Activated CD8-positive, alpha-beta T cell treated with anti-CD3 and anti-CD28 coated beads for 36 hours (primary cell): ENCODE measurements at places on chromosomes 1 and 21. TPM values are rescaled to one million over a fixed set of nuclear protein-coding genes. Genes with fewer than 3 reads are reported as not detected.

The METTL13 gene
- total RNA-seq: 46.6 TPM

The MIXL1 gene
- total RNA-seq: not detected

The SPRR2F gene
- not detected for total RNA-seq

The ARMH1 gene
- total RNA-seq: 162 TPM

The SH3D21 gene
- 21.0 TPM for total RNA-seq

The MOV10 gene
- total RNA-seq: 77.2 TPM

The FMO3 gene
- not detected for total RNA-seq

The HEYL gene
- 0.07 TPM for total RNA-seq

The AADACL3 gene
- total RNA-seq: not detected

DNA sequence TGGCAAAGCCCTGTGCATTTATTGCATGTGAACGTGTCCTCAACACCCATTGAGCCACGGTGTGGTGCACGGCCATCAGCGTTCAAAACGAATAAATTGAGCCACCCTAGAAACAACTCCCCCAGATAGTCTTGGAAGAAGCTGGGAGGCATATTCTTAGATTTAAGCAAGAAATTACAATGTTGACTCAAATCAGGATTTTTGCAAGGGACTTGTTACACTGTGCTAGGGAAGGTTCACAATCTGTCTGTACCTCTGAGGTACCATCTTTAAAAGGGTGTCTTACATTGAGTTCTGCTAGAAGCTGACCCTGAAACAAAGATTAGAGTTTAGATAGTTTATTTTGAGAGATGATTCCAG lies 16.2 kb downstream of the CD247 start:
- no peak for DNase-seq

DNA sequence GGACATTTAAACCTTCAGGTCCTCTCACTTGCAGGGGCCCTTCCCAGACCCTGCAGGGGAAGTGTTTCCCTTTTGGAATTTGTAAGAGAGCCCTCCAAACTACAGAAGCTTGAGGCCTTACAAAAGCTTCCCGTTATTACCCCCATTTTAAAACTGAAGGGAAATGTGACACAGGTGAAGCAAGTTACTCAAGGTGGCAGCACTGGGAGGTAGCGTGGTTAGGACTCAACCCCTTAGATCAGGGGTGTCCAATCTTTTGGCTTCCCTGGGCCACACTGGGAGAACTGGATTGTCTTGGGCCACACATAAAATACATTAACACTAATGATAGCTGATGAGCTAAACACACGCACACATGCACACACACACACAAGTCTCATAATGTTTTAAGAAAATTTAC lies 15.8 kb upstream of the ZC3H12A start:
- DNase-seq: peak; percentile 9

DNA sequence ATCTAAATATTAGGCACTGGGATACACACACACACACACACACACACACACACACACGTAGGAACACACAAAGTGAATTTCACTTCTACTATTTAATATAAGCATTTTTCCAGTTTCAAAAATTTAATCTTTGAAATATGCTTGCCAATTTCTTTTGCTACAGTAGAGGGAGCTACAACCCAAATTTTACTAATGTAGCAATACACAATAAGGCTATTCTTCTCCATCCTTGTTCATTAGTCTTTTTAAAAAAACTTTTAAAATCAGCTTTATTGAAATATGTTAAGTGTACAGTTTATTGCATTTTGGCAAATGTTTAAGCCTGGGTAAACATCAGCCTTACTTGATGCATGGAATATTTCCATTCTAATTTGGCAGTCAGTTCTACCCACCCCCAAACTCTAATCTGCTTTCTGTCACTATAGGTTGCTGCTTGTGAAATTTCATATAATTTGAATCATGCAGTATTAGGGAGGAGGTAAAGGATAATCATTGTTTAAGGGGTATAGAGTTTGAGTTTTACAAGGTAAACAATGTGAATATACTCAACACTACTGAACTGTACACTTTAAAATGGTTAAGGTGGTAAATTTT lies 93.0 kb upstream of the TENT5C start:
- DNase-seq: no peak

DNA sequence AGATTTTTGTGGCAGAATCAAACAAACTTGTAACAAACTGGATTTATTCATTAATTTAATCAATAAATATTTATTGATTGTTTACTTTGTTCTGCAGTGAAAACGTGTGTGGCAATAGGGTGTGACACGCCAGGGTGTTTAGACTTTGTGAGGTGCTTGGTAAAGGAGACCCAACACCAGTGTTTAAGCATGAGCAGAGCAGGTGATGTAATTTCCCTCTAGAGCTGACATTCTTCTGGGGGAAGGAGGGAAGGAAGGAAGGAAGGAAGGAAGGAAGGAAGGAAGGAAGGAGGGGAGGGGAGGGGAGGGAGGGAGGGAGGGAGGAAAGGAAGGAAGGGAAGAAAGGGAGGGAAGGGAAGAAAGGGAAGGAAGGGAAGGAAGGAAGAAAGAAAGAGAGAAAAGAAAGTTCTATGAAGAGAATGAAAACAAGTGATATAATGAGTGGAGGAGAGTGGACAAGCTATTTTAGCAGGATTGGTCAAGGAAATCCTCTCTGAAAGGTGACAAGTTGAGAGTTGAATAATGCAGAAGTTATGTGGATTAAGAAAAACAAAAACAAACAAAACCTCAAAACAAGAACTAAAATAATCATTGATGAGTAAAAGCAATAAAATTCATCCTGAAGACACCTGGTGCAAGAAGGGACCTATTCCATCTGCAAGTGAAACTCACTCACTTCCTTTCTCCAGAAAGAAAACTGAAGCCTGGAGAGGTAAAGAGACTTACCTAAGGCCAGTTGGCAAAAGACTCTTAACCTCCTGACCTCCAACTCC lies 60.8 kb downstream of the TSEN15 start:
- DNase-seq: no peak

- DNase-seq: no peak
Measured at GRCh38 chr1:227325156-227325555, 6.9 kb upstream of the CDC42BPA start.

DNA sequence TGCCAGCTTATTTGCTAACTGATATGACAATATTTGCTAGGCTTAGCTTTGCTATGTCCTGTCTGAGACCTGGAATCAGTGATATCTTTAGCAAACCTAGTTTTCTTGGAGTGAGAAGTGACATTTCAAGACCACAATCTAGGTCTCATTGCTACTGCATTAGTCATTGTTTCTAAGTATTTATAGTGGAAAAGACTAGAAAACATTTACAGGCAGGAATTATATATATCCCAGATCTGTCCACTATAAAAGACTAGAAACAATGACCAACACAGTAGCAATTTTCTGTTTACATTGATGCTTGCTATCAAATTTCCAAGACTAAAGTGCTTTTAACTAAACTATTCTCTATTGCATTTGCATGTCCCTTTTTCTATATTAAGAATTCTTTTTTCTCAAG lies 5.0 kb upstream of the RGS18 start:
- no peak for DNase-seq

DNA sequence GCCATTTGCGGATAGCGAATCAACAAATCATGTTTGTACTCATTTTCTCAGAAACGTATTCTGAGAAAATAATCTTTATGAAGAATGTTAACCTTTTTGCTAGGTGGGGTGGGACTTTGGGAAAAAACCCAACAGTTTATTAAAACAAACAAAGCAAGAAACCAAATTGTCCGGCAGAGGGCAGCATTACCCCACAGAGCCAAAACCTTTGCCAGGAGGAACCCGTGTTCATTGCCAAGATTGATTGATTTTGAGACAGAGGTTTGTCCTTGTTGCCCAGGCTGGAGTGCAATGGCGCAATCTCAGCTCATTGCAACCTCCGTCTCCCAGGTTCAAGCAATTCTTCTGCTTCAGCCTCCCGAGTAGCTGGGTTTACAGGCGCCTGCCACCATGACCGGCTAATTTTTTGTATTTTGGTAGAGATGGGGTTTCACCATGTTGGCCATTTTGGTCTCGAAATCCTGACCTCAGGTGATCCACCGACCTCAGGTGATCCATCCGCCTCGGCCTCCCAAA lies 70.8 kb upstream of the RHOU start:
- peak; percentile 88 for DNase-seq

GRCh38 chr1:15876357-15877055 lies 29.0 kb downstream of the SPEN start:
- no peak for DNase-seq

DNA sequence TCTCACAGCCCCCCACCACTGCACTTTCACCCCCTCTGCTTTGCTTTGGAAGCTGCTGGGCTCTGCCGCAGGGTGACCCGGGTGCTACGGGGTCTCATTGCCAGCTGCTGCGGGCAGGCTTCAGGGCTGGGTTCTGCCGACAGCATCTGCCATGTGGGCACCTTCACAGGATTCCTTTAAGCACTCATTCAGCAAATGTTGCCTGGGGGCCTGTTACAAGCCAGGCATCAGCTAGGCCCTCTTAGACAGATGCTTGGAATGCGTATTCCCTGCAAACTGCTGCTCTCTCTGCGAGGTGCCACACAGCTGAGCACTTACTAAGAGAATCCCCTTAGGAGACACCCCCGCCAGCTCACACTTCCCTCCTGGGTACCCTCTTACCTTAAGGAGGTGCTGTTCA lies 29.2 kb downstream of the COL16A1 start:
- DNase-seq: no peak

DNA sequence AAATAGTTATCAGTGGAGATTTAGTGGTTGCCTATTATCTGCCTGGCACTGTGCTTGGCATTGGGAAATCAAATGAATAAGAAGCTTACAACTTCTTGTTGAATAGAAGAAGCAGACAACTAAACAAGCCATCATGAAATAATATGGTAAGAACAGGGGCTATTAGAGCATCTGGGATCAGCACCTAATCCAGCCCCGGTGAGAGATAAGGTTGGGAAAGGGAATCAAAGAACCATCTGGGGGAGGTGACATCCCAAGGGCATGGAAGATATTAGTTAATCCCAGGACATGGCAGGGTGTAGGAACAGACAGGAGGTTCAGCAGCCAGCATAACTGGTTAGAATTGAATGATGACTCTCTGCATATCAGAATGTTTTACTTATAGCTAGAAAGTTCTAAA lies 36.3 kb upstream of the SUCO start:
- no peak for DNase-seq

DNA sequence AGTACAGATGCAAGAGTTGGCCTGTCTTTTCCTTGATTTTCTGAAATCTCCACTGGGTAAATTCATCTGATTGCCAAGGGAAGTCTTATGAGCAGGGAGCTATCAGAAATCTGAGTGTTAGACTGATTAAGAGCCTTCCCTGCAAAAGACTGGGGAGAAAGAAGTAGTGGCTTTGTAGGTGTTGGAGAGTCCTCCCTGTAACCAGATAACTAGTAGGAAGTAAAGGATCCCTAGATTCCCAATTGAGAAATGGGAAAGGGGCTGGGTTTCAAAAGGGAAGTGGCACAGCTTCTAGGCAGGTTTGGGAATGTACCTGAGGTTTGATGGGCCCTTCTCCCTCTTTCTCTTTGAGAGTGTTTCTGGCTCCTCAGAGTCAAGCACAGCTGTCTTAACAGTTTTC lies 2.1 kb downstream of the TLCD4 start:
- DNase-seq: no peak

- no peak for DNase-seq
Measured at GRCh38 chr1:24609949-24610517, 33.1 kb upstream of the SRRM1 start.

DNA sequence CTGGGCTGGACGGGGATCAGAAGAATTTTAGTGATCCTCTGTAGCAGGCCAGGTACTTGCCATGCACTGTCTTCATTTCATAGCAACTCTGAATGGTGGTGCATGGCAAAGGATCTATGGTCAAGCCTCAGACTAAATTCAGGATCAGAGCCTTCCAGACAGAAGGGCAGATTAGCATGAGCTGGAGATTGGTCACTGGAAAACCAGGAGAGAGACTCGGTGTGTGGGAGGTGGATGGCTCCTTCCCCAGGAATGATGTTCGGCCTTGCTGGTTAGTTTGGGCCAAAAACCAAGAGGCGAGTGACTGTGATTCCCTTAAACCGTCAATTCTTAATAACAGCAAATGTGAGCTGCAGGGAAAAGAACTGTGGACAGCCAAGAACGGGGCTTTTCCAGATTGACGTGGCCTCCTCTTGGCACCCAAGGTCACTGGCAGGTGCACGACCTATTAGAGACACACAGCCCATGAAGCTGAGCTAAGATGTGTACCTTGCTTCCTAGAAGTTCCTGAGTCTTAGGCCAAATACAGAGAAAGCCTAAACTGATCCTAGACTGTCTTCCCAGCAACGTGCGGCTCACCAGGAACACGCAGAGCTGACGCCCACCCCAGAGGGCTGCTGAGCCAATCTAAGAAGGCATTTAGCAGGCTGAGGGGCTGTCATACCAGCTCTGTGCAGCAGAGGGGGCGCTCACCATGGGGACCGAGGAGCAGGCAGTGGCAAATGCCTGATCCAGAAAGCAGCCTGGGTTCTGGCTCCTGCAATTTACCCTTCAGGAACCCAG lies 18.5 kb downstream of the ALDH4A1 start:
- peak; percentile 86 for DNase-seq

GRCh38 chr1:209531006-209531405 lies 52.5 kb upstream of the CAMK1G start:
- no peak for DNase-seq

DNA sequence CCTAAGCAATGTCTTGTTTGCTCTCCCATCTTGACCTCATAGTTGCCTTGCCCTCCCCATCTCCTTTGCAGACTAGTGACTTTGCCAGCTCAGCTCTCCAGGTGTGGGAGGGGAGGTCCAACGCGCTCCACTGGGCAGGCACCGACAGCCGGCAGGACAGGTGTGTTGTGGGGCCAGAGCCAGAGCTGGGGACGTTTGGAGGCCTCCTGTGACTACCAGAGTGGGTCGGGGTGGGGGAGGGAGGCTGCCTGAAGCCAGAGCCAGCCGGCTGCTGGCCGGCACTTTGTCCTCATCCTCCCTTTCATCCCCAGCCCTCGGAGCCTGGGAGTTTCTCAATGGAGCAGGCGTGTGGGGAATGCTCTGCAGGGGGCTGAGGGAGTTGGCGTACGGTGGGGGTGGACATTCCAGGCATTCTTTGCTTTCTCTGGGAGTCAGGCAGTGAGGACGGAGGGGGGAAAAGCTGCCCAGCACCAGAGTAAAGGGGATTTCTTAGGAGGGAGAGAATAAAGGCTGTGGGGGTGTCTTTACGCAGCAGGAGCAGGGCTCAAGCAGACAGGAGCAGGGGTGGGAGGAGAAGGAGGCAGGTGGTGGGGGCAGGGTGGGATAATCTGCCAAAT lies 20.2 kb downstream of the NUAK2 start:
- DNase-seq: no peak

- DNase-seq: no peak
Measured at GRCh38 chr1:171334024-171334640, 20.1 kb downstream of the FMO4 start.

GRCh38 chr1:113768916-113769600 lies 9.8 kb upstream of the PHTF1 start:
- DNase-seq: no peak

DNA sequence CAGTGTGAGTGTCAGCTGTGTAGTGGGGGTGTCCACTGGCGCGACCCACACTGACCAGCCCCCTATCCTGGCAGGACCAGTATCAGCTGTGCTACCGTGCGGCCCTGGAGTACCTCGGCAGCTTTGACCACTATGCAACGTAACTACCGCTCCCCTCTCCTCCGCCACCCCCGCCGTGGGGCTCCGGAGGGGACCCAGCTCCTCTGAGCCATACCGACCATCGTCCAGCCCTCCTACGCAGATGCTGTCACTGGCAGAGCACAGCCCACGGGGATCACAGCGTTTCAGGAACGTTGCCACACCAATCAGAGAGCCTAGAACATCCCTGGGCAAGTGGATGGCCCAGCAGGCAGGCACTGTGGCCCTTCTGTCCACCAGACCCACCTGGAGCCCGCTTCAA lies 28.1 kb upstream of the KDM4A start:
- DNase-seq: no peak

- no peak for DNase-seq
Measured at GRCh38 chr1:39047374-39048229, 21.5 kb downstream of the NDUFS5 start.
